Stimulated activated CD8-positive, alpha-beta memory T cell treated with anti-CD3 and anti-CD28 coated beads, Interleukin-4, amount 100 ng/mL, for 4 hours (primary cell): ENCODE measurements at places on chromosomes 1 and 21.

GRCh38 chr1:205977402-205978014 is 25.7 kb downstream of the RAB7B start:
- DNase-seq: peak; percentile 39

GRCh38 chr1:72601035-72601674 is 318.8 kb upstream of the NEGR1 start:
- DNase-seq: no peak

GRCh38 chr1:20187813-20188454 is 1.6 kb upstream of the PLA2G2C start:
- DNase-seq: no peak

GRCh38 chr1:184593597-184593996 is 161.1 kb downstream of the EDEM3 start:
- DNase-seq: no peak

DNA sequence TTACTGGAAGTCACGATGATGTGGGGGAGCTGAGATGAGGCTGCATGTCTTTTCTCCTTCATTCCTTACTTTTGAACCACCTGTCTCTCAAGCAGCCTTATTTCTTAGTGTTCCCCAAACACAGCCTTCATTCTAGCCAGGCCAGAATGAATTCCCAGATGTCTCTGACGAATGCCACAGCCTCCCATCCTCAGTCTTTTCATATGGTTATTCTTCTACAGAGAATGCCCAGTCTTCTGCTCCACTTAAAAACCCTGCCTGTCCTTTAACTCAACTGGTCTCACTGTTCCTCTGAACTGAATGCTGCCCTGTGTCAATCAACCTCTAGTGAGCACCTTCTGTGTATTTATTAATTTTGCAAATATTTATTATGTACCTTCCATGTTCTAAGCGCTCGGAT is 156.2 kb downstream of the PLA2G4A start:
- DNase-seq: no peak

- no peak for DNase-seq
These were observed 9.1 kb upstream of the IFI16 start for GRCh38 chr1:159000625-159001024.

DNA sequence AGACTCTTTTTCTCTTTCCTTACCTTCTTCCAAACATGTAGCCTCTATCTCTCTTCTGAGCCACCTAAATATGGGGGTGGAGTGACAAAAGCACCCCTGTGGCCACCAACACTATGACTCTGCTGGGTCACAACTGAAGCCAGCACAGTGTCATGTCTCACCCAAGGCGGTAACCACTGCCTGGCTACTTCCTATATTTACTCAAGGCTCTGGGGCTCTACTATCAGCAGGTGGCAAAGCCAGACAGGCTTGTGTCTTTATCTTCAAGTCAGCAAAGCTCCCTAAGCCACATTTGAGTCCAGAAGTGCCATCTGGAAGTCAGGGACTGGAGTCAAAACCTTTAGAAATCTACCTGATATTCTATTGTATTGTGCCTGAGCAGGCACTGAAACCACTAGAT is 1515.2 kb downstream of the PLA2G4A start:
- DNase-seq: no peak

DNA sequence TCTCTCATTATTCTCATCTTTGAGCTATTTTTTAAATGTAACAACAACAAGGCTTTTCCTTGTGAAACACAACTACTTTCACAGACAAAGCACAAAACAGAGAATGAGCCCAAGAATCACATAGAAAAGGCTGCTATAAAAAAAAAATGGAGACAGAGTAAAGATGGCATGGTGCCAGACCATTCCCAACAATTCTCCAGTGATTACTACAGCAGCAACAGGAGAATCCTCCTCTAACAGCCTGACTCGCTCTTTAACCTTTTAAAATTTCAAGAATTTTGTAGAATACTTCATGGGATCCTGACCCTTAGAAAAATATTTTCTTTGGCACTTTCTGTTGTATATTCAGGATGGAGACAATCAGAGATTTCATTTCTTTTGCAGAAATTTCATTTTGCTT is 3.8 kb upstream of the BCAS2 start:
- no peak for DNase-seq

- DNase-seq: no peak
These were observed 151.1 kb upstream of the C8B start for GRCh38 chr1:57116871-57117270.

- DNase-seq: no peak
These were observed 100.8 kb downstream of the PBX1 start for GRCh38 chr1:164659621-164660411.

GRCh38 chr1:107664982-107665925 is 299.7 kb downstream of the VAV3 start:
- no peak for DNase-seq

DNA sequence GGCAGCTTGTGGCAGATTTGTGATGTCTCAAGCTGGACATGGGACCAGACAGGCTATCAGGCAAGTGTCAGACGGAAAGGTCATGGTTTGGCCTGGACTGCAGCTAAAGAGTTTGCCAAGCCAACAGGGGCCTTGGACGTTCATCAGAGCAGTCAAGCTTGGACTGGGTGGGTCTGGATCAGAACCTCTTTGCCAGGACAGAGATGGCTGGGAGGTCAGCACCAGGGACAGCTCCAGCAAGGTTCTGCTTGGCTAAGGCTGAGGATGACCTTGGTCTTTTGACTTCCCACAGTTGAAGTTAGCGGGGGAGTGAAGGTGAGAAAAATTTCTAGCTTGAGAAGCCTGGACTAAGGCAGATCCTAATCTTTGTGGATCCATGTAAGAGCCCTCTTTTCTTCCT is 68.1 kb downstream of the GRIK3 start:
- no peak for DNase-seq

- DNase-seq: no peak
These were observed 596.5 kb downstream of the MATN1 start for GRCh38 chr1:30126848-30127247.

- DNase-seq: no peak
These were observed 97.3 kb downstream of the PLA2G4A start for GRCh38 chr1:186925881-186926669.

DNA sequence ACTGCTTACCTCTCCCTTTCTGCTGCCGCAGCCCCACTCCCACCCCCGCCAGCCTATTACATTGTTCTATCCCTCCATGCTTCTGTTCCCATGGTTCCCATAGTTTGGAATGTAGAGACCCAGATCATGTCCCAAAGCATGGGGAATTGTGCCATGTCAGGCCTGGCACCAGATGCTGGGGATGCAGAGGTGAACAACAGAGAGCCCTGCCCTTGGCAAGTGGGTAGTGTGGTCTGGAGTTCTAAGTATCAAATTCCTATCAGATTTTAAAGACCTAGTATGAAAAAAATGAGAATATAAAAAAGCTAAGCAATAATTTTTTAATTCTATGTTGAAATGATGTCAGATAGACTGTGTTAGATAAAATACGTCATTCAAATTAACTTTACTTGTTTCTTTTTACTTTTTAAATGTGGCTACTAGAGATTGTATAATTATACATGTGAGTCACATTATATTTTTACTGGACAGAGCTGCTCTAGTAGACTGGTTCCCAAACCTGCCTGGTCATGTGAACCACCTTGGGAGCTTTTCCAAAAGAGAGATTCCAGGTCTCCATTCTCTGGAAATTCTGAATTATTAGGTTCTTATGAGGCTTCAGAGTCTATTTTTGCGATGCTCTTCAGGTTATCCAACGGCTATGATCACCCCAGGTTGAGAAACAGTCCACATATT is 113.0 kb upstream of the DAB1 start:
- DNase-seq: no peak

GRCh38 chr1:156914440-156914856 is 6.0 kb upstream of the LRRC71 start:
- no peak for DNase-seq

DNA sequence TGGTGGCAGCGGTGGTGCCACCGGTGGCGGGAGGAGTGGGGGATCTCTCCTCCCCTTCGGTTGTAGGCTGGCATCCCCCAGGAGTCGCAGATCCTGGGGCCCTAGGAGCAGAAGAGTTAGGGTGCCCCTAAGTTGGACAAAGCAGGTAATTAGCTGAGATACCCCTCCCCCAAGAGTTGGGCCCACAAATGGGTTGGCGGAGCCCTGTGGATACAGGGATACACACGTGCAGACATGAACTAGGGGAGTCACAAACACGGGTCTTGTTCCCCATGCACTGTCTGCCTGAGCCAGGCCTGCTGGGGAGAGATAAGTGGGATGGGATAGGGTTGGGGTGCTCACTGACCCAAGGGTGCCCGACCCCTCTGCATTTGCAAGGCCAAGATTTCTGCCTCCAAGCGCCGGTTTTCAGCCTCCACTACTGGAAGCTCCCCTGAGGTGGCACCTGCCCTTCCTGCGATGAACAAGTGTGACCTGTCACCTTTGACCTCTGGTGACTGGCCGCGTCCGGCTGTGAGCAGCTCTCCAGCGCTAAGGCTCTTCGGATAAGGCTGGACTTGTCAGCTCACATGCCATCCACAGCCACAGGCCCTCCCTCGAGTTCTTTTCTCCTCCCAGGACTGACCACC is 1.8 kb downstream of the CCDC17 start:
- no peak for DNase-seq

DNA sequence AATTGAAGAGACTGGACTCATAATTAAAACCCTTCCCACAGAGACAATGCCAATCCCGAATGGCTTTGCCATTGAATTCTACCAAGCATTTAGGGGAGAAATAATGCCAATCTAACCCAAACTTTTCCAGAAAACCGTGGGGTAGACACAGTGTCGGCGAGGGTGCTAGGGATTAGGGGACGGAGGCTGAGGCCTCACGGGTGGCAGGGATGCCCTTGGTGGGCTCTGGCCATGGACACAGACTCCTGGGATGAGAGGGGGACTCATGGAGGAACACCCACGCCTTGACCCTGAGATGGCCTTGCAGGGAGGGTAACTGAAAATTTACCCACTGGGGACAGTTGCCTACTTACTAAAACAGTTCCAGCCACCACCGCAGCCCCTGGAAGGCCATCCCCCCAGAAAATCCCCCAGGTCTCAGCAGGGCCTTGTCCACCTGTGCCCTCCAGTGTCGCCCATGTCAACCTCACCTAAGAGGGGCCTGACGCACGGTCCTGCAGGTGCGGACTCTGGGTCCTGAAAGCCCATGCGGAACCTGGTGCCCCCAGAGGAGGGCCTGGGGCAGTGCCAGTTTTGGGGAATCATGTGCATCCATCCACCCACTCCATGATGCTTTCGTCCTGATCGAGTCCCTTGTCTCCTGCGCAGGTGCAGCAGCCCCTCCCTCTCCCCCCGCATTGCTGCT is 1.9 kb downstream of the KRTAP10-5 start:
- DNase-seq: no peak

- DNase-seq: no peak
These were observed 204 bp downstream of the CIART start for GRCh38 chr1:150282558-150282958.

DNA sequence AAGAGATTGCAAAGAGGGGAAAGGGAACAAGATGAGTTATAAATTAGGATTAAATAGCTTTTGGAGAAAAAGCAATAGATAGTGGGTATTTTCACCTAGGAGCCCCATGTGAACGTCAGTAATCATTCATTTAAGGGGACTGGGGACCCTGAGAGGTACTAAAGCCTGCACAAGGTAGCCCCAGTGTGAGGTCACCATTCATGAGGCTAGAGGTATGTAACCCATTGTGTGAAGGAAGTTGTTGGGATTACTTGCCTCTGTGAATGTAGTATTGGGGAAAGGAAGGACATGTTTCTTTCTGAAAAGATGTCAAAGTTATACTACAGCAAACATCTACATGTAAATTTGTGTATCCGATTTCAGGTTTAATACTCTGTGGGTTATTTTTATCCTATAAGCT is 276.8 kb downstream of the TBX15 start:
- DNase-seq: no peak

DNA sequence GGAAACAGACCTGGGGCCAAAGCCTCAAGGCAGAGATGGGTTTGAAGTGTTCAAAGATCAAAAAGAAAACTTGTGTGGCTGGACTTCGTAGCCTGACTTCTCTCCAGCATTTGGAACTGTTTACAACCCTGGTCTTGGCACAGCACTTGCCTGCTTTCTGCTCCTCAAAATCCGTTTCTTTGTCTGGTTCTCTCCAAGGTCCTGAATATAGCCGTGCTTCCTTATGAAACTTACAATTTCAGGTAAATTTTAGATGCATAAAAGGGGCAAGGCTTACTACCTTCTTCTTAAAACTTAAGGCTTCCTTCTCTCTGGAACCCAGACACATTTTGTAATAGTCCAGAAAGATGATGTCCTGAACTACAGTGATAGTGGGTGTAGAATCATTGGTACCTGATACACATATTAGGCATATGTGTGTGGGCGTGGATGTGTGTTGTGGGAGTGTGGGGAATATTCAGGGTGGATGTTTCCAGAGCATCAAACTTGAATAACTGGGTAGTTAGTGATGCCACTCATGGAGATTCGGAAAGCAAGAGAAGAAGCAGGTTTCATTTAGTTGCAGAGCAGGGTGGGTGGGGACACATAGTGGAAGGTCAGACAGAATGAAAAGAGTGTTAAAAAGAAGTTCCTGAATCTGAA is 26.4 kb upstream of the FAM78B start:
- no peak for DNase-seq

DNA sequence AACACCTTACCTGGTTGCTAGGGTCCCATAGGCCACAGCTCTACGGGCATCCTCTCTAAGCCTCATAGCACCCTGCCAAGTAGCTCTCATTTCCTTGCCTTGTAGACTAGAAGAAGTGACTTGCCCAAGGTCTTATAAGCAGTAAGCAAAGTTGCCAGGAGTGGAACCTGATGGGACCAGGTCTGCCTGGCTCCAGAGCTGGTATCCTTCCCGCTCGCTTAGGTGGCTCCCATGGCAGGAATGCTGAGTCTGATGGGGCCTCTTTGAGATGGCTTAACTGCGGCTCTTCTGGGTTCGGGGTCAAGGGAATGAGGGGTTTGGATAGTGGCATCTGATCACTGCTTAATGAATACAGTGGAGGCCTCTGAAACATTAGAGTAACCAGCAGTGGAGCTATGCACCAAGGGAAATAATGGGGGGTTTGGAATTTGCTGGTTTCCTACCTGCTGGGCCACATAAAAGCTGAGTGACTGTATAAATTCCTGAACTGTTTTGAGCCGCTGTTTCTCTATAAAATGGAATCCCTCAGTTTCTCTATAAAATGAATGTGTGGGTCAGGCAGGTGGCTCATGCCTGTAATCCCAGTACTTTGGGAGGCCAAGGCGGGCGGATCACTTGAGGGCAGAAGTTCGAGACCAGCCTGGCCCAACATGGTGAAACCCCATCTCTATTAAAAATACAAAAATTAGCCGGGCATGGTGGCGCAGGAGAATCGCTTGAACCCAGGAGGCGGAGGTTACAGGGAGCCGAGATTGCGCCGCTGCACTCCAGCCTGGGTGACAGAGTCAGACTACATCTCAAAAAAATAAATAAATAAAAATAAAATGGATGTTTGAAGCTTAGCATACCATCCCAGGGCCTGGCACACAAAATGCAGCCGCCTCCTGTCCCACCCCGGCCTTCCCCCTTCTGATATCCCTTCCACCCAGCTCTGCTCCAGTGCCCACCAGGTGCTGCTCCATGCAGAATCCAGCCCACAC is 12.4 kb downstream of the FAM151A start:
- DNase-seq: no peak

- no peak for DNase-seq
These were observed 21.2 kb downstream of the LRRC71 start for GRCh38 chr1:156941675-156942074.

GRCh38 chr1:56533621-56534020 is 45.7 kb downstream of the PLPP3 start:
- no peak for DNase-seq

- DNase-seq: peak; percentile 47
These were observed 10.9 kb upstream of the ALDH4A1 start for GRCh38 chr1:18913065-18913835.
